AG09309 (cell line): ENCODE measurements at places on chromosomes 7 and 10.

GRCh38 chr10:35206274-35206673, 79.6 kb downstream of the CREM start:
- DNase-seq: no peak

- no peak for DNase-seq
These were observed 35.6 kb downstream of the CDH23 start for GRCh38 chr10:71432101-71432905.

- no peak for DNase-seq
These were observed 1256.8 kb upstream of the SORCS1 start for GRCh38 chr10:108421266-108421665.

DNA sequence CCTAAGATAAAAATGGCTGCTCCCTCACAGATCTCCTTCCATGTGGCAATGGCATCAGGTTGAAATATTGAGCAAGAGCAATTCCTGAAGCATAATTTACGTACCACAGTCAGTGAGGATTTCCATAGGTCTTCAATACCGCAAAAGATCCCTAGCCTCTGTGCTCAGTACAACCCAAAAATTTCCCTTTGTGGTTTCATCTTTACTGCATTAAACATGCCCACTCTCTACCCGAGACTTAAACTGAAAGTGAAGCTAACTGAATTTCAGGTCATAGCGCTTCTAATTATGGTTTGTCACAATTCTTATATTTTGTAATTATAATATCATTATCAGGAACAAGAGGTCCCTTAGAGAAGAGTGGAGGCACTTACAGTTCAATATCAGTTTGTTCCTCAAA, 1071.1 kb downstream of the XPNPEP1 start:
- DNase-seq: no peak

GRCh38 chr7:92730808-92731207, 105.6 kb downstream of the CDK6 start:
- no peak for DNase-seq
